NCI-H1092 treated with DMSO at 0.1 percent for 48 hours (cell line): ENCODE measurements at places on chromosomes 12 and 14.
A peak's percentile ranks its signal among the peaks of the same experiment; 100 is the strongest.

DNA sequence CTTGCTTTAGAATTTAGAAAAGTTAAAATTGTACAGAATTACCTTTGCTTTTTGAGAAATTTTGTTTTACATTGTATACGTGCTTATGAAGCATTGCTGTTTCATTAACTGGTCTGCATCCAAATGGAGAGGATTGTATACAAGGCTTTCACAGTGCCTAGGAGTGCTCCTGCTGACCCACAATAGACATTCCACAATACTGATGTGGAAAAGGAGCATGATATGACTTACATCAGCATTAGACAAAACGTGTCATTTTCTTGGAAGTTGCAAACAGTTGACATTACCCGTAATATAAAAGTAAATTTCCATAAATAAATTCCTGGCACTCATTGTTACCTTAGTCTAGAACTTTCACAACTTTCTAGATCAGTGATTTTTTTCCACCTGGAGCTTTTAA, 1.9 kb downstream of the PRKD1 start:
- DNase-seq = no peak

DNA sequence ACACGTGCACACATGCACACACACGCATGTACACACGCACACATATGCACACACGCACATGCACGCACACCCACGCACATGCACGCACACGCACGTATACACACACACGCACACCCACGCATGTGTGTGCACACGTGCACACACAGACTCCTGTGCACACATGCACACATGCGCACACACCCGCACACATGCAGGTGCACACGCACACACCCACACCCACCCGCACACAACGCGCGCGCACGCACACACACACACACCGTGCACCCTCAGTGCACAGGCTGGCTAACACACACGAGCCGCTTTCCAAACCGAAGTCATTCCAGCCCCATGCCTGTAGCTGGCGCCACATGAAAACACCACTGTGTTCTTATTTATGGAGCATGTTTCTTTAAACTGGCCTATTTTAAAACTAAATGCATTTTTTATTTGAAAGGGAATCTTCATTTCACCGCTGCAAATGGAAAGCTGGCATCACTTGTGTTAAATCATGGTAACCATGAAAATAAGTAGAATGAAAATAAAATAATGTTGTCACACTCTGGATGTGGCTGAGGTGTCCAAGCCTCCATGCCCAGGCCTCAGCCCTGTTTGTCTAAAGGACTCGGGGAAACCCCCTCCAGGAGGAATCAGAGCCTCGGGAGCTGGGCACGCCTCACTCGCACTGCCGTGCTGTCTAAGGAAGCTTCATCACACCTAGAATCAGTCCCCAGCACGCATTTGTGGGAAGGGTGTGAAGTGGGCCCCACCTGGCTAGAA, 45.1 kb downstream of the GALNT9 start:
- DNase-seq = no peak

DNA sequence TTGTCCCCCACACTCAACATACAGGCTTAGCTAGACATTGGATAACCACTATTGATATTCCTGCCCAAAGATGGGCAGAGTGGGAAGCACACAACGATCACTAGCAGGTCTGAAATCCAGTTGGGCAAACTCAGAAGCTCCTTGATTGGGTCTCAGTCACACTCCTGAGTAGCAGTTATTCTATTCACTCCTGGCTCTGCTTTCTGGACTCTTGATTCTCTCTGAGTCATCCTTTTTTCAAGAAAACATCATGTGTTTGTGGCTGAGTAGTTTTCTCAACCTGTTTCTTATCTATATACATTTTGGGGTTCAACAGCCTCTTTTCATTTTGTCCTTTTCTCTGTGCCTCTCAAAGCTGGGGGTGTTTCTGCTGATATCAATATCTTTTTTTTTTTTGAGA, 46.0 kb upstream of the MANSC4 start:
- DNase-seq = no peak

GRCh38 chr12:65814038-65814437, 10.2 kb upstream of the HMGA2 start:
- DNase-seq = no peak

- DNase-seq = no peak
Measured at GRCh38 chr12:100127766-100128511, 14.7 kb downstream of the BLTP3B start.

DNA sequence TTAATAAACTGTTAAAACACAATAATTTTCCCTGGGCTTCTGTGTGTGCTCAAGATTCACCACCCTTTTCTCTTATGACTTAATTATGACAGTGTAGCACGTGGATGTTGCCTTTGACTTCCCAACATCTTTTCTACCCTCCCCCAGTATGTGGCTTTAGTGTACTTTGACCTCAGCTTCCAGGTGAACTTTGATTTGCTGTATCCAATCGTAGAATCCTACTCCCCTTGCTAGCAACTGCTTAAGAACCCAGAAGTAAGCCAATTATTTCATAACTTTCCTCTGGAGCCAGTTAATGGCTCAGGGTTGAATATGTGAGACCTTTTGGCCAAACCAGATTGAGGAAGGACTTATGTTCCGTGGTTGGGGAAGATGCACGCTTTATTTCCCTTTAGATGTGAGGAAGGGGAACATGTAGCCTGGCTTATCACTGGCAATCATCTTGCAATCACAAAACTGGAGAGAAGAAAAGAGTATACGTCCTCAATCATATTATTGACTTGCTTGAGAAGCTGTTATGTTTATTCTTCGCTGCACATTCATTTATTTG, 259.6 kb upstream of the ATP2B1 start:
- no peak for DNase-seq

- no peak for DNase-seq
Measured at GRCh38 chr14:32986791-32987540, 48.3 kb downstream of the NPAS3 start.

GRCh38 chr14:38090506-38090905, 117.2 kb upstream of the SSTR1 start:
- no peak for DNase-seq

DNA sequence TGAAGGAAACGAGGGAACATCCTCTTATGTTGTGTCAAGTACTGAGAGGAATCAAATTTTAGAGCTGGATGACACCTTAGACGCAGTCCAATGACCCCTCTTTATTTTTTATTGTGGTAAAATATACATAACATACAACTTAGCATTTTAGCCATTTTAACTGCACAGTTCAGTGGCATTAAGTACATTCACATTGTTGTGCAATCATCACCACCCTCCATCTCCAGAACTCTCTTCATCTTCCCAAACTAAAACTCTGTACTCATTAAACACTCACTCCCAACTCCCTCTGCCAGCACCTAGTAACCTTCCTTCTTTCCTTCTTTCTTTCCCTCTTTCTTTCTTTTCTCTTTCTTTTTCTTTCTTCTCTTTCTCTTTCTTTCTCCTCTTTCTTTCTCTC, 97.2 kb upstream of the SLC24A4 start:
- DNase-seq = no peak

DNA sequence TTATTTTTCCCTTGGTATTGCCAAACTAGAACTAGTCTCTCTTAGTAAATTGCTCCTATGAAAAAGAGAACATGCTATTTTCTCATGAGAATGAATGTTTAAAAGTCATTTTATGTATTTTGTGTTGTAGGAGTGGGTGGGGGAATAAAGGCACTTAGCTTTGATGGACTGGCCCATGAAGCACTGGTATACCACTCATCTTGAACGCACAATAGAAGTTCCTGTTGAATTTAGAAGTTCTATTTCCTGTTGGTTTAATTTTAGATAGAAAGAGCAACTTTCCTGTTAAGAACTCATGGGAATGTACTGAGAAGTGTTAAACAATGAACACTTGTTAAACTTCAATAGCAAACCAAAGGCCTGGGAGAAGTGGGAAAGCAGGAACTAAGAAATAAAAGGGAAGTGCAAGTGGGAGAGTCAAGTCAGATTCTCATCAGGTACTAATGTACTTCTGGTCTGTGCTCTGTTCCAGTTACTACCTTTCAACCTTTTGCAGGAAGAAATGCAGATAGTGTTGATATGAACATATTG, 23.1 kb downstream of the TTC6 start:
- no peak for DNase-seq

DNA sequence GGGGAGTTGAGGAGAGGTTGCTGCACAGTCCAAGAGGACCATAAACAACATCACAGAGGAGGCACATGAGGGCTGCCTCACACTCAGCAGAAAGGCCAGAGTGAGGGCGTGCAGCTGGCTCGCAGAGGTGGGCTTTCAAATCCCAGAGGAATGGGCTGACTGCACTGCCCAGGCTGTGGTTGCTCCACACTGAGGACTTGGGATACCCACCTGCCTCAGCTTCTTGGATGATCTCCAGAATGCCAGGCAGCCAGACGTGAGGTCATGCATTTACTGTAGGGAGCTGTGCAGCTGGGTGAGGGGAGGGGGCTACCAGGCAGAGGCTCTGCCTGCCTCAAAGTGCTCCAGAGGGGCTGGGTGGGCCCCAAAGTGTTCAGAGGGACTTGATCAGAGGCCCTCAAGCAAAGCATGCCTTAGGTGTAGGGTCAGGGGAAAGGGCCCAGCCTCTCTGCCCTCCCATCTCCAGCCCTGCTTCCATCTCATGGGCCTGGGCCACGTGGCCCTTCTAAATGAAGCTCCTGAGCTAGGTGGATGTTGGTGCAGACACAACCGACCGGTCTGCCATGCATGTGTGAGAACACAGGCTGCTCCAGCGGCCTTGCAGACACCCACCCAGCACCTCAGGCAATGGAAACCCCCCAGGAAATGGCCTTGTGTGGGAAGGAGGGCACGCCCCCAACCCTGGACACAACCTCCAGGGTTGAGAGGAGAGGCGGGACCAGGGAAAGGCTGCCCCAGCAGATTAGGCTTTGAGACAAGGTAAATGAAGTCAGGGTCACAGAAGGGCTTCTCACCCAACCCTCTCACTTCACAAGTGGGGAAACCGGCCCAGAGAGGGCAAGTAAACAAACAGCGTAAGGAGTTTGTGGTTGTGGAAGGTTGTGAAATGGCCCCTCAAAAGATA, 90.8 kb downstream of the NTF3 start:
- DNase-seq = peak; percentile 52

DNA sequence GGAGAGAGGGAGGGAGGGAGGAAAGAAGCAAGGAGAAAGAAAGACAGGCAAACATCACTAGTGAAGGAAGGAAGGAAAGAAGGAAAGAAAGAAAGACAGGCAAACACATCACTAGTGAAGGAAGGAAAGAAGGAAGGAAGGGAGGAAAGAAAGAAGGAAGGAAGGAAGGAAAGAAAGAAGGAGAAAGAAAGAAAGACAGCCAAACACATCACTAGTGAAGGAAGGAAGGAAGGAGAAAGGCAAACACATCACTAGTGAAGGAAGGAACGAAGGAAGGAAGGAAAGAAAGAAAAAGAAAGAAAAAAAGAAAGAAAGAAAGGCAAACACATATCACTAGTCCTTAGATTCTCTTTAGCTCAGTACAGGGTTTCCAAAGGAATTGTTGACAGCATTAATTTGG, 5.3 kb downstream of the FZD10 start:
- no peak for DNase-seq

DNA sequence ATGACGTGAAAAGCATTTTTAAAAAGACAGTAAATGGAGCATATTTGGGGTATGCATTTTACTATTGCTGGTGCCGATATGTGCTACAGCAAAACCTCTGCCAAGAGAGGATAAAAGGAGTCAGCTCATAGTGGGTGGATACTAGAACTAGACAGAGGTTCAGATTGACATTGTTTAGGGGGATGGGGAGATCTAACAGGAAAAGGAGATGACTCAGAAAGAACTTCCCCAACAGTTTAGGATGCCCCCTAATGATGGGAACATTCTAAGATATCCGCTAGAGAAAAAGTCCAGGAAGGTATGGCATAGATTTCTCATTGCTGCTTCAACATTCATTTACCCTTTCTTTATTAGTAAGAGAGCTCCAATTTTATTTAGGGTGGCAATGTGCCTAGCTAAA, 110.5 kb upstream of the CLEC14A start:
- DNase-seq = no peak

DNA sequence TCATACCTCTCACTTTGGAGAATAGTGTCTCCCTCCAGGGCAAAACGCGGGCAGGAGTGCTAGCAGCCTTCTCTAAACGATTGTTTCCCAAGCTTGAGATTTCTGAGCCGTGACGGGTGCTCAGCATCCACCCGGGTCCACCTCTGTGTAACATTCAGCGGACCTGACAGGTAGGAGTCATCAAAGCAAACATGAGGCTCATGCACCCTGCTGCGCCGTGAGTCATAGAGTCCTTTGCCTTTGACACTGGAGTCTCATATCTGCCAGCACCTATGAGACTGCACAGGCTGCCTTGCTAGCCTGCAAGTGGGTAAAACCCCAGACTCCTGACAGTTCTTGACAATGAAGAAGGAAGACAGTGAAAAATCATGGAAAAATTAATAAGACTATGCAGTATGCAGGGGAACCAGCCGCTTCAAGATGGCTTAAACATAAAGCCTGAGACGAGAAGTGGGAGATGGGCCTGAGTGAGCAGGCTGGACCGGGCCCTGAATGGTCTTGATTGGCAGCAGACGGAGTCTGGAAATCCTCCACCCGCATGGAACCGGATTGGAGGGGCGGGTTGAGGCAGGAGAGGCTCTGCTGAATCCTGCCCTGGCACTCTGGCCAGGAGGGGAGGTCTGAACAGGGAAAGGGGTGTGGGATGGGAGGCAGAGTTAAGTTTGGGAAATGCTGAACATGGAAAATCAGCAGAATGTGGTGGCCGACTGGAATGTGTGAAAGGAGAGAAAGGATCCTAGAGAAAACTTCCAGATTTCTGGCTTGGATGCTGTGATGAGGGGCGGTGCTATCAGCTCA, 54.2 kb downstream of the LGMN start:
- peak; percentile 55 for DNase-seq

GRCh38 chr12:16669756-16670155, 63.8 kb upstream of the LMO3 start:
- no peak for DNase-seq

DNA sequence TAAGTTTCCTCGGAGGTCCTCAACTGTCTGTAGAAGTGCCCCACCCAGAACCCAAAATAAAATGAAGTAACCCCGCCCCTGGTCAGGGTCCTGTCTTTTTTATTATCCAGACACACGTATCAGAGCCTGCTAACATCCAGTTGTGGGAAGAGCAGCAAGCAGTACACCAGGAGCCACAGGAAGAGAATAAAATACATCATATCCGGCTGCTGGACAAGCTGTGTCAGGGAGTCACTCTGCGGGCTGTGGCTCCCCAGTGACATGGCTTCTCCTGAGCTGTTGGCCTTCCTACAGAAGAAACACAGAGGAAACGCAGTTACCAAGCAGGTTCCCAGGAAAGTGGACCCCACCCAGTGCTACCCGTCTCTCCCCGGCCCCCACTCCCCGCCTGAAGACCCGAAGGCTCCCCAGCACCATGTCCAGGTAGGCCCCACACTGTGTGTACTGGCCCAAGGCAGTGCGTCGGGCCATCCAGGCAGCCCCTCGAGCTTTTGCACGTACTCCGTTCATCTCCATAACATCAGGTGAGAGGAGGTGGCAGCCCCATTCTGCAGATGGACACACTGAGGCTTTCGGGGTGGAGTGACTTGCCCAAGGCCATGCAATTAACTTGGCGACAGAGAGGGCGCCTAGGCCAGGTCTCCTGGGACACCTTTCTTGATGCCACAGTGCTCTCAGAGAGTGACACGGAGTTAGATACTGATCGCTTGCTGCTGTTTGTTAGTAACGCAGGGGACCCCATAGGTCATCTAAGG, 34.3 kb upstream of the DICER1 start:
- DNase-seq = no peak

- DNase-seq = no peak
Measured at GRCh38 chr12:40336573-40337199, 111.9 kb downstream of the LRRK2 start.
